ENCODE measurements at places on chromosomes 3 and 15.

DNA sequence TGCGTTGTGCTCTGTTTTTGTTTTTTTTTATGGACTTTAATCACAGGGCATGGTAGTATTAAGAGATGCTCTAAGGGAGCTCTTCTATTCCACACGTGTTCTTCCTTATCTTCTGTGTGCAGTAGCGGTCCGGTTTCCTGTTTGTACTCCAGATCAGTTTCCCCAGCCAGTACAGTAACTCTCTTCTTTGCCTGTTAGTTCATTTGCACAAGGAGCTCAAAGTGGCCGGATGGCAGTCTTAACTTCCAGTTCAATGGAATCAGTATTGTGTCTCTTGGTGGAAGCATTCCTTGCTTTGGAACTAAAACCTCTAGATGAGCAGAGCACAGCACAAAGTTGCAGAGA, 122.0 kb downstream of the KLF13 start:
- no peak for ATAC-seq

DNA sequence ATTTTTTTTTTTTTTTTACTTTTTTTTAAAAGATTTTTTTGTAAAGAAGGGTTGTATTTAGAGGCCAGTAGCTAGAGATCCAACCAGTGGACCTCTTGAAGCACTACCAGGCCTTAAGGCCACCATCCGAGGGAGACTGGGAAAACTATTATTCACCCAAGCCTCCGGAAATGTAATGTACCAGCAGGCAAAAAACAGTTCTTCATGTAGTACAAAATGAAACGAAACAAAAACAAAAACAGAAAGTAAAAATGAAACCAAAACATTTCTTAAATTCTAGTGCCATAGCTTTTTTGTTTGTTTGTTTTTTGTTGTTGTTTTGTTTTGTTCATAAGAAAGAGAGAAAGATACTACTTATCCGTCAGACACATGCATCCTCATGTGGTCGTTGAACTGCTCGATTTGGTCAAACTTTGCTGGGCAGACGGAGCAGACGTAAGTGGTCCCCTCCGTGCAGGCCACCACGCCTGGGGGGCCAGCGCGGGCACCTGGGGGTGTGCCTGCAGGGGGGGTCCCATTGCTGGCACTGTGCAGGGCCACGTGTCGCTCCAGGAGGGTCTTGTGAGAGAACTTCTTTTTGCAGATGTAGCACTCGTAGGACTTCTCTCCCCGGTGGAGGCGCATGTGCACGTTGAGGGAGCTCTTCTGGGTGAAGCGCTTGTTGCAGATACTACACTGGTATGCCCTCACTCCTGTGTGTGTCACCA, 45.0 kb downstream of the TIGIT start:
- ATAC-seq = no peak

DNA sequence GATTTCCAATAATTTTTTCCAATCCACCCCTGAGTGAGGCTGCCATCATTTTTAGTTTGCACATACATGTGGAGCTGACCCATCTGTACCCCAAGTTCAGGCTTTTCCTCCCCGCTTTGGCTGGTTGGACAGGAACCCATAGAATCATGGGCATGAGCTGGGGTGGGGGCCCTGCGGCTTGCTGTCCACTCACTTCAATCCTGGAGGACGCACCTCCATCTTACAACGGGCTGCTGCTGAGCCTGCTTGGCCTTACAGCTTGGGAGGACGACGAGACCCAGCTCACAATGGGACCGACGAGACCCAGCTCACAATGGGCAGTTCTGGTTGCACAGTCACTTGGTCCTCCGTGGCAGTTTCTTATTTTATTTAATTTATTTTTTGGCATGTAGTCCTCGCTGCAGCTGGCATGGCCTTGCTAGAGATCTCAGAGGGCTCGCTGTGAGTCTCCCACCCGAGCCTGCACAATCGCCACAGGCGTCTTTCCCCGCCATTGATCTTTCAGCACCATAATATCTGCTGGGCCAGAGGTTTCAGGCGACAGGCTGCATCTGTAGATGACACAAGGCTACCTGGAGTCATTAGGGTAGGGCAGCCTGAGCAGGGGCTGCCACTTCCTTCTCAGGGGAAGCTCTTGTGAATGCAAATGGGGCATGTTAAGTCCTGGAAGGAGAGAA, 19.6 kb upstream of the EPHB3 start:
- ATAC-seq = no peak

GRCh38 chr3:183411216-183411922, 17.1 kb downstream of the MCF2L2 start:
- ATAC-seq = no peak

DNA sequence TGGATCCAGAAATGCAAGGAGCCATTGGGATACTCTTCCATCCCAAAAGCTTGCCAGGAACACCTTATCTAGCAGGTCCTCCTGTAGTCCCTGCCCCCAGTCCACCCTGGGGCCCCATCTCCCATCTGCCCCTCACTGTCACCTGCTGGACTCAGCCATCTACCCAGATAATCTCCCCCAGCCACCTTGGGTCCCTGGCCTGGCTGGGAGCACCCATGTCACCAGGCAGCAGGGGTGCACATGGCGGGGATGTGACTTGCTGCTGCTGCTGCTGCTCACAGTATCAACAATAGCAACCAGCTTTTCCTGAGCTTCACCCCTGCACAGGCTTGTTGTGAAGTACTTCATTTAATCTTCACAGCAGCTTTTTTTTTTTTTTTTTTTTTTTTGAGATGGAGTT, 12.6 kb downstream of the PTH1R start:
- no peak for ATAC-seq

DNA sequence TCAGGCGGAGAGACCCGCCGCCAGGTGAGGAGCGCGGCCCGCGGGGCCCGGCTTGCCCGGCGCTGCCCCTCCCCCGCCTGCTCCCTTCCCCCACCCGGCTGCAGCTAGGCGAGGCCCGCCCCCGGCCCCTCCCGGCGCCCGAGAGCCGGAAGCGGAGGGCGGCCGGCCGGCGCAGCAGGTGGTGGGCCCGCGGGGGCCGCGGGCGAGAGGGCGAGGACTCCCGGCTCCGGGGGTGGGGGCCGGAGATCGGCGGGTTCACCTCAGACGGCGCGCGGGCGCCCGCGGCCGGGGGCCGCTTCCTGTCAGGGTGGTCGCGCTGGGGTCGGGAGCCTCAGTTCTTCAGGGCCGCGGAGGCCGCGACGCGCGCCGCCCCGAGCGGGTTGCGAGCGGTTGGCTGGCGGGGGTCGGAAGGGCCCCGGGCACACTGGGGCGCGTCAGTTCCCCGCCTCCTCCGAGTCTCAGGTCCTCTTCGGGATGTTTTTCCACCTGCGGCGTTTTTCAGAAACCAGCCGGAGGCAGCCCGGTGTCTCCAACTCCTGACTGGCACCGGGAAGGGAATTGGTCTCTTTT, 395 bp downstream of the ZFAND6 start:
- ATAC-seq = peak; percentile 49

DNA sequence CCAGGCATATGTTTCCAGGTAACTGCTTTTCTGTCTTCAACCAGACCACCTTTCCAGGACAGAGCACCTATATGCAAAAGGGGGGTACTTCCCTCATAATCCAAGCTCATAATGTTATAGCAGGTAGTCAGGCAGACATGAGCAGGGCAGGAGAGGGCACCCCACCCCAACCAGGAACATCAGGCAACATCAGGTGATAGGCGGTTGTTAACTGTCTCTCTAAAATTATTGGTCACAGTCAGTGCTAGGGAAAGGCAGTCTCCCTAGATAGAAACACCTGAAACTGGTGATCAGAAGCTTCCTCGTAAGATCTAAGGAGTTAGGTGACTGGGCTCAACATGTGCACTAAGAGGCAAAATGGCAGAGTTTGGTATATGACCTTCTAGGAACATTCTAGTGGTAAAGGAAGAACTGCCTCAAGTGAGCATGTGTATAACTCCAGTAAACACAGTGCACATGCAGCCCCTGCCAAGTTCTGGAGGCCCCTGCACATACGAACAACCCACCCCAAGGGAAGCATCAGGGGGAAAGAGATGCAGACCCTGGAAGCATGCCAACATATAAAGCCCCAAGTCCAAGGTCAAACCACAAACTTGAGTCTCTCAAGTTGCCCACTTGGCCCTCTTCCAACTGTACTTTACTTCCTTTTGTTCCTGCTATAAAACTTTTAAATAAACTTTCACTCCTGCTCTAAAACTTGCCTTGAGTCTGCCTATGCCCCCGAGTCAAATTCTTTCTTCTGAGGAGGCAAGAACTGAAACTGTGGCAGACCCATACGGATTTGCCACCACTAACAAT, 270.9 kb downstream of the ULK4 start:
- ATAC-seq = no peak

- ATAC-seq = no peak
These were observed 264.5 kb upstream of the RASGRP1 start for GRCh38 chr15:38829086-38829485.

- ATAC-seq = no peak
These were observed 78.8 kb downstream of the MCF2L2 start for GRCh38 chr3:183349421-183350157.

GRCh38 chr3:123883701-123884202, 380 bp downstream of the MYLK start:
- ATAC-seq = no peak

GRCh38 chr15:85615930-85616329, 178.8 kb downstream of the KLHL25 start:
- peak; percentile 25 for ATAC-seq
